ENCODE measurements at places on chromosomes 11 and 22. TPM values are rescaled to one million over a fixed set of nuclear protein-coding genes. Genes with fewer than 3 reads are reported as not detected.

TMEM151A gene
- total RNA-seq = not detected

DNA sequence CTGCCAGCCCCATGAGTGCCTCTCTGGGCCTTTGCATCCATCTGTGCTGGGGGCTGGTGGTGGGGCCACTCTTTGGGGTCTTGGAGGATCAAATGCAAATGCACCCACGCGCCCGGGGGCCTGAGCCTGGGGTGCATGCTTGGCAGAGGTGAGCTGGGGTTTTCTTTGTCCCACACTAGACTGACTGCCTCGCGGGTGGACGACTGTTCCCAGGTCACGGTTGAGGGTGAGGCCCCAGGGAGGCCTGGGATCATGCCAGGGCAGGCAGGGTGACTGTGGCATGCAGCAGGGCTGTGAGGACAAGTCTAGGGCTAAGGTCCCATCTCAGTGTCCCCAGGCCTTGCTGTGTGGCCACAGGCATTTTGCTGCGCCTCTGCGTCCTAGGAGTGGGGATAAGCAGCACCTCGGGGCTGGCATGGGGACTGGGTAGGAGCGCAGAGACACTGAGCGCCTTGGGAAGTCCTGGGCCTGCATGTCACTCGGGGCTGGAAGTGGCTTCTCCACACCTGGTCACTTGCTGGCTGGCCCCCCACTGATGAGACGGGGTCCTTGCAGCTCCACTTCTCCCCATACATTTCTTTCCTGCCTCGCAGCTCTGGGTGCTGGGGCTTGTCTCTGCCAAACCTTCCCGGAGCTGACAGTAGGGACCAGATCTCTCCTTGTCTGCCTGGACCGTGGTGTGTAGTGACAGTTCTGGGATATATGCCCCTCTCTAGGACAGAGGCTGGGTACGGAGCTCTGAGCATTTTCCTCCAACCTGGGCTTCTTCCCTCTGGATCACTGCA is 133.1 kb downstream of the CTTN start:
- H3K27me3 ChIP-seq = no peaks in the 10 kb centered on the region
- H3K4me3 ChIP-seq = no peak overlapping the region
- no peaks in the 10 kb centered on the region for H3K36me3 ChIP-seq
- no peaks in the 10 kb centered on the region for H3K4me1 ChIP-seq

IL18 gene
- total RNA-seq = not detected

DNA sequence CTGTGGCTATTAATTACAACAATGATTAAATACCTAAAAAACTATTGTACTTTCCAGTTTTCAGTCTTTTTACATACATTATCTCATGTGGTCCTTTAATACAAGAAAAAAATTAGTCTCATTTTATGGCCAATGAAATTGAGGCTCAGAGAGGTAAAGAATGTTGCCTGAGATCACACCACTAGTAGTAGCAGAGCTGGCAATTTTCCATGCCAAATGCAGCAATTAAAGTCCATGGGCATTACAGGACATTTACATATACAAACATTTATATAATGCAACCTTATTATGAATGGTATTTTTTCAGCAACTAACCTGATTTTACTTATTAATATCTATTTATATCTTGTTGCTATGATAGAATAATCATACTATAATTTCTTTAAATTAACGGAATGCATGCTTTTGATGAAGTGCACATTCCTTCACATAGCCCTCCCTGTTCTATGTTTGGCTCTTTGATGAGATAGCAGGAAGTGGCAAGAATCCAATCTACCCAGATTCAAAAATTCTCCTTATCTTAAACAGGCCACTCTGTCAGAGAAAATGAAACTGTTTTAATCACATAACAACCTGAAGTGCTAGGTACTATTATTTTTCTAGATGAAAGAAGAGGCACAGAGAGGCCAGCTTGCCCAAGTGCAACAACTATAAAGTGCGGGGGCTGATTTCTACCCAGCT is 120.9 kb upstream of the LDLRAD3 start:
- DNase-seq = no peak
- no peak overlapping the region for H3K27ac ChIP-seq
- H3K4me1 ChIP-seq = peaks cover 4% of the 10 kb centered on the region
- no peak overlapping the region for H3K4me3 ChIP-seq
- H3K27me3 ChIP-seq = no peaks in the 10 kb centered on the region

DNA sequence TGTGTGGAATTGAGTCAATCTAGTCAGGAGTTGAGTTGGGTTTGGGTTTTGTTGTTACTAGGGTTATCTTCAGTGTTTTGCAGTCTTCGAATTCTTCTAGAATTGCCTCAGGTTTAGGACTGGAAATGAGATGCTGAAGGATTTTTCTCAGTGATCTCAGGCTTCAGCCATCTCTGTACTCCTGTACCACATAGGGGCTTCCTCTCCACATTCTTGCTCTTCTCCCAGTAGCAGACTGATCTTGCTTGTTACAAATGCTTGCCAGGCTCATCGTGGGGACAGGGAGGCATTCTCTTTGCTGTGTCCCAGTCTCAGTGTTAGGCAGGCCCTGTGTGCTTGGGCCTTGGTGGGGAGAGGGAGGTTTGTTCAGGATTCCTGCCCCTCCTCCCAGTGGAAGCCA is 96.1 kb downstream of the LRRC32 start:
- H3K36me3 ChIP-seq = no peaks in the 10 kb centered on the region
- no peak overlapping the region for H3K4me3 ChIP-seq
- no peak overlapping the region for H3K27ac ChIP-seq
- DNase-seq = no peak

C1QTNF6 gene
- total RNA-seq = 6.7 TPM

DNA sequence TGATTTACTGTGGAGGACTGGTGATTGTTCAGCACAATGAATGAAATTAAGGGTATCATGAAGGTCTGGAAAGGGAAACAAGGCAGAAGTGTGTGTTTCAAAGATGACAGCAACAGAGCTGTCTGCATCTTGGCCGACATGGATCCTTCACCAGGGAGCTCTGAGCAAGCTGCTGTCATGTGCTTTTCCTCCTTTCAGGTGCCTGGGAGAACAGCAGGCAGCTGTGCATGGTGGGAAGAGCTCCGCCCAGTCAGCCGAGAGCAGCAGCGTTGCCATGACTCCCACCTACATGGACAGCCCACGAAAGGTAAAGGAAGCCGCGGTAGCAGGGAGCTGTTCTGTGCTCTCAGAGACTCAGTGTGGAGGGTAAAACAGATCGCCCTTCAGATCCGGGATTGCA is 87.1 kb upstream of the YWHAH start:
- no peak for DNase-seq
- H3K27me3 ChIP-seq = no peaks in the 10 kb centered on the region
- no peak overlapping the region for H3K4me3 ChIP-seq
- peaks cover 3% of the 10 kb centered on the region for H3K36me3 ChIP-seq
- no peak overlapping the region for H3K27ac ChIP-seq
- H3K4me1 ChIP-seq = peaks cover 6% of the 10 kb centered on the region

- no peaks in the 10 kb centered on the region for H3K4me1 ChIP-seq
- H3K36me3 ChIP-seq = no peaks in the 10 kb centered on the region
- H3K27ac ChIP-seq = no peak overlapping the region
Observed at GRCh38 chr11:99177446-99177845, 156.7 kb downstream of the CNTN5 start.

- H3K27me3 ChIP-seq = no peaks in the 10 kb centered on the region
- peak overlapping the region; percentile 33 for H3K27ac ChIP-seq
- H3K4me1 ChIP-seq = peaks cover 30% of the 10 kb centered on the region
- DNase-seq = no peak
Observed at GRCh38 chr22:20536590-20537324, 29.3 kb downstream of the MED15 start.

GRCh38 chr11:131868629-131869507 is 498.5 kb downstream of the NTM start:
- H3K27ac ChIP-seq = no peak overlapping the region
- no peak for DNase-seq
- H3K4me1 ChIP-seq = no peaks in the 10 kb centered on the region
- no peaks in the 10 kb centered on the region for H3K36me3 ChIP-seq
